Stimulated activated CD8-positive, alpha-beta memory T cell treated with anti-CD3 and anti-CD28 coated beads, Interleukin-4, amount 100 ng/mL, for 1 hour (primary cell): ENCODE measurements at places on chromosomes 7 and 10.

DNA sequence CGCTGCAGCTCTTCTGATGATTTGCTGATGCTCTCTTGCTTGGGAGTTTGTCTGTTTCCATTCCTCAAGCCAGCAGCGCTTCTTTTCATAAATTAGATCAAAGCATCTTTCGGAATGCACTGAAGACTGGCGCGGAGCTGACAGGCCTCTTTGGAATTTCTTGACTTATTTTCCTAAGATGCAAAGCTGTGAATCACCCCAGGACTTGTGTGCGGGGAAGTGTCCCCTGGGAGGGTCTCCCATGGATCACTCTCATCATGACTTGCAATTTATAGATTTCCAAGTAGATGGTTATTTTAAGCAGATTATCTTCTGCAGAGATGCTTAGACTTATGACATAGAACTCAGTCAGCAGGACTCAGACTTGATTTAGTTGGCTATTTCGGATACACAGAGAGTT lies 467.2 kb downstream of the TCERG1L start:
- DNase-seq, result no peak

GRCh38 chr7:66571568-66571967 lies 57.1 kb upstream of the KCTD7 start:
- DNase-seq, result no peak

DNA sequence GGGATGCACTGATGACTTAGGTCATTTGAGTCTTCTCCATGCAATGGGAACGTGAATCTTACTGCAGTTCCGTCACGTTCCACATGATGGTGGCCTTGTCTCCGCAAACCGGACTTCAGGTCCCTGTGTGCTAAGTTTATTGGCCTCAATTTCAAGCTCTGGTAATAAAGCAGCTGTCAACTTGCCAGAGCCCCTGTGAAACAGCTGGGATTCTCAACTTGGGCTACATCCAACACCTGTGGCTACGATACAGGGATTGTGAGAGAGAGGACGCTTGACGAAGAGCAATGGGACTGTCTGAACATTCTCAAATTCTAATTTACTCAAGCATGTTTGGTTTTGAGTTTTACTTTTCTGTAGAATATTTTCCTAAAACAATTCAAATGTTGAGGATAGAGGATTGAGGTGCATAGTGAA lies 174.2 kb downstream of the PTN start:
- DNase-seq, result no peak

GRCh38 chr10:30763918-30764317 lies 134.4 kb upstream of the LYZL2 start:
- DNase-seq, result no peak

GRCh38 chr7:159105066-159105780 lies 39.4 kb downstream of the VIPR2 start:
- no peak for DNase-seq

DNA sequence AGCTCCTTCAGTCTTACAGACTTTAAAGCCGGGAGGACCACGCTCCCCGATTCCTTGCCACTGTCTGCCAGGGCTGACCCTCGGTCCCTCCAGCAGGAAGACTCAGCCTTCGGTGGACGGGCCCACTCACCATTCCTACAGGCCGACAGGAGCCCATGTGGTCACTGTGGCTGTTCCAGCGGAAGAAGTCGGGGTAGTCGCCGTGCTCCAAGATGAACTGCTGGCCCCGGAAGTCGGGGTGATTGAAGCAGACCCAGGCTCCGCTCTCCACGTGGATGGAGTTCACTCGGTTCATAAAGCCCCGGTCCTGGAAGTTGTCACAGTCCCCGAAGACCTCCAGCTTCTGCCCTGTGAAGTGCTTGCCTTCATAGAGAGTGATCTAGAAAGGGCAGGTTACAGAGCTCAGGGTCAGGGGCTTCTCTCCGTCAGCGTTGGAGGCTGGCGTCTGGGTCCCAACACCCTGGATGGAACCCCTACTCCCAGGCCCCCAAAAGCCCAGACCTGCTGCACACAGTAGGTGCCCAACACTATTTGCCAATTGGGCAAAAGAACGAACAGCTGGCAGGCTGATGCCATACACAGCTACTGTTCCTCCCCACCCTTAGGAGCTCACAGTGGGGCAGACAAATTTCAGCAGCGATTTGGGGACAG lies 1.9 kb downstream of the CRYGN start:
- no peak for DNase-seq

- no peak for DNase-seq
Measured at GRCh38 chr10:77823811-77824542, 102.6 kb downstream of the DLG5 start.

DNA sequence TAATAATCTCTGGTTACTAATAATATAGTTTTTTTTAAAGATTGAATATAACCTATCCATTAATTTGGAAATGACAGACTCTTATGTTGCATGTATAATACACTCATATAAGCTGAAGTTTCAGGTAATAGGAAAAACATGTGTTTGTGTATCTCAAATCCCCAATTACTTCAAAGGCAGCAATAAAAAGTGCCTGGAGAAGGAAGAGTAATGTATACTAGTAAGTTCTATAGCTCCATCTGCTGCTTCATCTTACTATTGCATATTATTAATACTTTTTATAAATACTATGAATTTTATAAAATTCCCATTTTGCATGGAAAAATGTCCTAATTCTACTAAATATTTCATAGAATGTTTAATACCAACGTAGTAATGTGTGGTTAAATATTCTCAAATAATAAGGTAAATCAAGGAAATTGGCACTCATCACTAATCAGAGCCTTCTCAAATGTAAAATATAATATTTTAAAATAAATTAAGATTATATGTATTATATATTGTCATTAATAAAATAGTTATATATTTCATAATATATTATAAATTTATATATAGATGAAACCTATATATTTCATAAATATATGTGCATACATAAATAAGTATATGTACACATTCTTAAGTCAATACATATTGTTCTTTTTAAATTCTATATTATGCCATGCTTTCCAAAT lies 311.9 kb downstream of the HGF start:
- no peak for DNase-seq

- DNase-seq, result no peak
Measured at GRCh38 chr7:38413784-38414183, 140.3 kb upstream of the TARP start.

DNA sequence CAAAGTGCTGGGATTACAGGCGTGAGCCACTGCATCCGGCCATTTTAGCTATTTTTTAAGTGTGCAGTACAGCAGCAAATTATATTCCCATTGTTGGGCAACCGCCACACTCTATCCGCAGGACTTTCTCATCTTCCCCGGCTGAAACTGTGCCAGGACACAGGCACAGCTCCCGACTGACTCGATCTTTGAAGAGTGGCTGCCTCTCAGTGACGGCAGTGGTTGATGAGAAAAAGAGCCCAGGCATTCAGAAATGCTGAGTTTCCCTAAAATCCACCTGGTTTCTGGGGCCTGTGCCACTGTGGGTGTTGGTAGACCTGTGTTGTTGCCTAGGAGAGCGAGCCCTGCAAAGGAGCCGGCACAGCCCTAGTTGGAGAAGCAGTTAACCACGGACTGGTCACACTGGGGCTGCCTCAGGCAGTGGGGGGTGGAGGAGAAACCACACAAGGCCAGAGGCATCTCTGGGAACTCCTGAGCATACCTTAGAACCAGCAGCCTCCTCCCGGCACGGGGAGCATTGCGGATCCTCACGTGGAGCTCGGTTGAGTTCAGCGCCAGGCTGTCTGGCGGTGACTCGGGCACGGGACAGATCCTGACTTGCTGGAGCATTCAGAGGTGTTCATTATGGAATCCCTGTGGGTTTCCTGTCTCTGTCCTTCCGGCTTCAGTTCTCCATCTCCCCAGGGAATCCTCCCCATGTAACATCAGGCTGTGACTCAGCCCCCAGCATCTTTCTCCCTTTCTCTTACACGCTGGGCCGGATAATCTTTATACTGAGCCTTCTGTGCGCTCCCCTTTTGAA lies 16.2 kb downstream of the PFKFB3 start:
- DNase-seq, result no peak

- no peak for DNase-seq
Measured at GRCh38 chr7:12269100-12269895, 58.2 kb downstream of the TMEM106B start.

- no peak for DNase-seq
Measured at GRCh38 chr10:90985321-90985933, 64.5 kb upstream of the ANKRD1 start.

GRCh38 chr10:133087045-133087678 lies 562 bp upstream of the ADGRA1 start:
- no peak for DNase-seq

- DNase-seq, result no peak
Measured at GRCh38 chr7:157692460-157693011, 355.7 kb downstream of the DNAJB6 start.

GRCh38 chr10:35384265-35384868 lies 48.1 kb downstream of the CCNY start:
- no peak for DNase-seq

DNA sequence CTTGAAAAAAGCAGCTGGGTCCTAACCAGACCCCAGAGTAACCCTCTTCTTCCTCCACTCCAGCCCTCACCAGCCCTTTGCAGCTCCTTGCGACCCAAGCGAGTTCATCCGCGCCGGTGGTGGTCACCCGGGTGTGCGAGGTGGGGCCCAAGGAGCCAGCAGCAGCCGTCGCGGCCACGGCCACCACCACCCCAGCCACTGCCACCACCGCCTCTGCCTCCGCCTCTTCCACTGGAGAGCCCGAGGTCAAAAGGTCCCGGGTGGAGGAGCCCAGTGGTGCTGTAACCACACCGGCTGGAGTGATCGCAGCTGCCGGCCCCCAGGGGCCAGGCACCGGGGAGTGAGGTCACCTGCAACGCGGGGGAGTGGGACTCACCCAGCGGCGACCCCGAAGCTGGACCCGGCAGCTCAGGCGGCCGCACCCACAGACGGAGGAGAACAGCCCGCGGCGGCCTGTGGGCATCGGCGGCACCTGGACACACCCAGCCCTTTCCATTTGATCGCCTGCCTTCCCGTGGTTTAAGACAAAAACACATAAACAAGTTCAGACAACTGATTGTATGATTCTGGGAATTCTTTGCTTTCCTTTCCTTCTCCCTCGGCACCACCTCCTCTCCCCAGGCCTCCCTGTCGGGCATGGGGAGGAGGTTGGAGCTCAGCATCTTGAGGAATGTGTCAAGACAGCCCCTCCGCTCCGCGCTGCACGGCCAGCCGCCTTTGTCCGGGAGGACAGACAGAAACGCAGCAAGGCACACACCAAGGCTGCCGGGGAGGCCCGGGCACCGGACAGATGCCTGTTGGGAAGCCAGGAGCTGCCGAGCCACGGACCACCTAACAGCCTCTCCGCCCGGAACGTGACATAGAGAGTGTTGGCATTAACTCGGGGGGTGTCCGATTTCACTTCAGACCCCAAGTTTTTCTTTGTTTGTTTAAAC lies 13.0 kb upstream of the AP5Z1 start:
- no peak for DNase-seq

DNA sequence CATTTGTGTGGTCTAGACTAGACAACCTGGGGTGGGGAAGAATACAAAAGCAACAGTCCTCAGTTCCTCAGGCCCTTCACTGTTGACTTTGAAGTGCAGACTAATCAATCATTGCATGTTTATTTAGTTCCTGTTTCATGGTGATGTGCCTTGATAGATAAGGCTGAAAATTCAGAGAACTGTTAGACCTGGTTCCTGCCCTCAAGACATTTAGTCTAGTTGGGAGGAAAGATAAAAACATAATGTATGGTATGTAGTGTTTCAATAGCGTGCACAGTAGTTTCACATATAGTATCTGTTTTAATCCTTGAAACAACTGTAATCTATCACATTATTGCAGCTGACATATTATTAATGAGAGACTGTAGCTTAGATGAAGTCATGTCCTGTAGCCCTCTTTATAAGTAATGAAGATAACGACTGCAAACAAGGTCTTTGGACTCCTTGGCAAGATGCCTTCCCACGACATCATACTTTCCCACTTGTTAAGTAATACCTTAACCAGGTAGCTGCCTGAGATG lies 124.0 kb downstream of the CELF2 start:
- DNase-seq, result no peak

- DNase-seq, result no peak
Measured at GRCh38 chr7:62361-63116, 129.8 kb upstream of the FAM20C start.

DNA sequence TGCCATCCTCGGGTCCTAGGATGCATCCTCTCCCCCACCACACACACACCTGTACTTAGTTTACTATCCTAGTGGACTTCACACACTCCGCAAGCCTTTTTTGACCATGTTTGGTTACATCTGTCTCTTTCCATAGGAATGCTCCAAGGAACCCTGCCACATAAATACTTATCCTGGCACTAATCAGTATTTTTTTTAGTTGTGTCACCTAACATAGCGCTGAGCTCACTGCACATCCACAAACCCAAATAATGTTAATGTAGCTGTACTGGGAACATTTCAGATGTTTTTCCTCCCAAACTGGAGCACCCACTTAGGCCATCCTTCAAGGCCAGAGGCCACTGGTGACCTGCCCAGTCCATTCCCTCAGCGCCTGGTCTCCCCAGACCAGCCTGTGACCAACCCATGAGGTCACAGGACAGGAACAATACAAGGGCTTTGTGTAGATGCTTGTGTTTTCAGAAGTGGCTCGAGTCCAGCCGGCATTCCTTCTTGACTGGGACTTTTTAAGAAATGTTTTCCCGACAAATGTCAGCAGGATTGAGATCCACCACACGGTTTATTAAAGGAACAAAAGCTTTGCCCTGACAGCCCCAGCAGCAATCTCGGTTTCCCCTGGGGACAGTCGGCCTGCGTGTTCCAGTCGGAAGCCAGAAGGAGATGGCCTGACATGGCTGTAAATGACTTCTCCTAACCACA lies 181.4 kb downstream of the JCAD start:
- no peak for DNase-seq

DNA sequence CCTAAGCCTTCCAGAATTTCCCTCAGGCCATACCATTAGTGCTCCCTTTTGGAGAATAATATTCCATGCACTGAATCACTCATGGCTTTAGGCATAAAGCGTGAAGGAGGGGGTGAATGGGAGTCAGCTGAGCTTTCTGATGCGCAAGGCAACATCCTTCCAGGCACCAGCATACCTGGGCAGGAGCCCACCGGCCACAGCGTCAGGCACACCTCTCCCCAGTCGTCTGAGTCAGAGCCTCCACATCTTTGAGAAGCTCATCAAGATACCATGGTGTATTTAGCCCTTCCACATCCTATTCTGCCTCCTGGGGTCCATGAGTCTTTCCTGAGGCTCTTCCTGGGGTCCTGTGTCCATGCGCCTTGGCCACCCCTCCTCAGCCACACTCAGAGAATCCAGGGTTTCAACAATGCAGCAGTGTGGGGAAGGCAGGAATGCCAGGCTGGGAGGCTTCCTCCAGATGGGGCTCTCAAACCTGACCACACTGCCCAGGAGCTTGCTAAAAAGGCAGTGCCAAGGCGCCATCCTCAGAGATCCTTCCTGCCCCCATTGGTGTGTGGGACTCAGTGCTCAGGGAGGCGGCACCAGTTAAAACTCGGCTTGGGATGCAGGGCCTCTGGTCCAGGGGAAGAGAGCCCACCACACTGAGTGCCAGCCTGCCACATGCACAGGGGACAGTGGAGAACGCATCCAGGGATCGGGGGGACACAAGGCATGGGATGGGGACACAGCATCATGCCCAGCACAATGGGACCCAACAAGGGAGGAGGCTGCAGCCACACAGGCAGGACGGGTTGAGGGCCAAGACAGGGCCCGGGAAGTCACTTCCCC lies 31.6 kb downstream of the RASGEF1A start:
- no peak for DNase-seq
